ENCODE measurements at places on chromosomes 2 and 18.
A peak's percentile ranks its signal among the peaks of the same experiment; 100 is the strongest.

- peak; percentile 93 for DNase-seq
Measured at GRCh38 chr18:54742659-54743604, 85.3 kb upstream of the RAB27B start.

DNA sequence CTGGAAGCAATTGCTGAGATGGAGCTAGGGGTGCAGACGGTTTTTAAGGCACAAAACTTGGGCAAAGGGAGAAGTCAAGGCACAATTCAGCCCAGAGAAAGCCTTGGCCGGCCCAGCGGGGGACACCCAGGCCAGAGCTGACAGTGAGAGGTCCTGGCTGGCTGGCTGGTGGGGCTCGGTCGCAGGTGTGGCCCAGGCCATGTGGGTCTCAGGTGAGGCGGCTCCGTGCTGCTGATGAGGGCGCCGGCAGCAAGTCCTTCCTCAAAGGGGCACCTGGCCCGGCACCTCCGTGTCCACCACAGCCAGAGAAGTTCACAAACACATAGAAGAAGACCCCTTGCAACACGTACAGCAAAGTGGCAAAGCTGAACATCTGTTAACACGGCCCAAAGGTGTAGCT, 54.2 kb upstream of the LDLRAD4 start:
- no peak for DNase-seq

DNA sequence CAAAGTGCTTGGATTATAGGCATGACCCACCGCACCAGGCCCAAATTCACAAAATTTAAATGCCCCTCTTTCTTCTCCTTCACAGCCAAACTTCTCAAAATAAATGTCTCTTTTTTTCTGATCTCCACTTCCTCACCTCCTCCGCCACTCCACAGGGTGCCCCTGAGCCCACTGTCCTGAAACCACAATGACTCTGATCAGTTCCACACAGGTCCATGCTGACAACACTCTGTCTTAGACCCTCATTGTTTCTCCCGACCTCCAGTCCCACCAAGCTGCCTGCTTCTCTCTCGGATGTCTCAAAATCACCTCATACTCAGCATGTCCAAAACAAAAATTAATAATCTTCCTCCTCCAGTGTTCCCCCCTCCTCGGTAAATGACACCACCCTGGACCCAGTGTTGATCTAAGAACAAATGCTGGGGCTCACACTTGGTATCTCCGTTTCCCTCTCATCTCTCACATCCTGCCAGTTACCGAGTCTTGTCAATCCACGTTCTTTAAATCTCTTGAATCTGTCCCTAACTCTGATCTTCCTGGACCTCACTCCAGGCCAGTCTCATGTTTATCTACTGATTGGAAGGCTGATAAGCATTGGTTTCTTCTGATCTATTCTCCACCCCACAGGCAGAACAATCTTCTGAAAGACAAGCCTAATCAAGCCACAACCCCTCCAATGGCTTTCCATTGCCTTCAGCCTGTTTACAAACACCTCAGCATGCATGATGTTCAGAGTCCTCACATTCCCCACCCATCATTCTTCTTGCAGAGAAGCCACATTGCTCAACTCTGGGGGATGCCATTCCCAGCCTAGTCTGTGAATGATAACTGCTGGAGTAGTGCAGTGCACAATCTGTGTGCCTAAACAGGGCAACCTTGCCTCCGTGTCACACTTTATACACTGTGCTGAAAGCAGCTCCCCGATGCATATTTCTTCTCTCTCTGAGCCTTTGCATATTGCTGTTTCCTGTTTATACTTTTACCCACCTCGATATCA, 12.4 kb upstream of the ANKRD44 start:
- no peak for DNase-seq

GRCh38 chr2:198545411-198545810, 741.0 kb downstream of the PLCL1 start:
- no peak for DNase-seq

DNA sequence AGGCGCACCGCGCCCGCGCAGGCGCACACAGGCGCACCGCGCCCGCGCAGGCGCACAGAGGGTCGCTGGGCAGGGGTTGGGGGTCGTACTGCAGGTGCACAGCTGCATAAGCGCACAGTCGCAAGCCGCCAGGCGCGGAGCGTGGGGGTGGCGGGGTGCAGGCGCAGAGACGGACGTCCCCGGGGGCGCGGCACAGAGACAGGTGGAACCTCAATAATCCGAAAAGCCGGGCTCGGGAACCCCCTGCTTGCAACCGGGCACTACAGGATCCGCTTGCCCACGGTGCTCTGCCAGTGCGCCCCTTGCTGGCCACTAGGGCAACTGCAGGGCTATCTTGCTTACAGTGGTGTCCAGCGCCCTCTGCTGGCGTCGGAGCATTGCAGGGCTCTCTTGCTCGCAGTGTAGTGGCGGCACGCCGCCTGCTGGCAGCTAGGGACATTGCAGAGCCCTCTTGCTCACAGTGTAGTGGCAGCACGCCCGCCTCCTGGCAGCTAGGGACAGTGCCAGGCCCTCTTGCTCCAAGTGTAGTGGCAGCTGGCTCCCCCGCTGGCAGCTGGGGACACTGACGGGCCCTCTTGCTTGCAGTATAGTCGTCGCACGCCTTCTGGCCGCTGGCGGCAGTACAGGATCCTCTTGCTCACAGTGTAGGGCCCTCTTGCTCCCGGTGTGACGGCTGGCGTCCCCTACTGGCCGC, 34.9 kb downstream of the FAM110C start:
- DNase-seq = peak; percentile 56

DNA sequence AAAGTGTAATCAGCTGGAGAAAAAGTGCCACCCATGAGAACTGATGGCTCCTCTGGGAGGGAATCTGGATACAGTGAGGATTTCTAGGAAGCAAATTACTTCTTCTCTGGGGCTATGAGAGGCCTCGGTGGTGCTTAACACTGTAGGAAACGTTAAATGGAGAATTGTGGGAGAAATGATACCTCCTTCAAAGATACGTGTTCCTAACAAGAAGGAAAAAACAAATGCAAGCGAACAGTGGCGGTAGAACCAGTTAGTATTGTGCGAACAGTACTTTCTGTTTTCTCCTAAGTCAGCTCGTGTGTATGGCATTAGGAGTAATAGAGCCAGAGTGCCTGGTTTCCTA, 587 bp upstream of the MTIF2 start:
- no peak for DNase-seq

- DNase-seq = peak; percentile 91
Measured at GRCh38 chr2:201254081-201254730, 6.1 kb upstream of the CASP8 start.

- DNase-seq = no peak
Measured at GRCh38 chr2:23793476-23793875, 133.4 kb downstream of the ATAD2B start.

- no peak for DNase-seq
Measured at GRCh38 chr2:168039881-168040280, 207.5 kb downstream of the STK39 start.

GRCh38 chr2:162199913-162200312, 43.3 kb downstream of the FAP start:
- DNase-seq = no peak

- DNase-seq = no peak
Measured at GRCh38 chr2:238345297-238345968, 25.1 kb downstream of the TRAF3IP1 start.

- no peak for DNase-seq
Measured at GRCh38 chr2:165847001-165847400, 53.0 kb upstream of the GALNT3 start.

GRCh38 chr18:71443706-71444480, 1100.2 kb downstream of the CBLN2 start:
- DNase-seq = no peak

GRCh38 chr2:217943446-217944321, 59.1 kb downstream of the TNS1 start:
- DNase-seq = peak; percentile 31

GRCh38 chr18:36406805-36407204, 109.3 kb downstream of the FHOD3 start:
- DNase-seq = no peak

- no peak for DNase-seq
Measured at GRCh38 chr2:106026271-106027190, 167.6 kb downstream of the UXS1 start.

GRCh38 chr2:33484042-33484621, 7.7 kb downstream of the RASGRP3 start:
- no peak for DNase-seq

DNA sequence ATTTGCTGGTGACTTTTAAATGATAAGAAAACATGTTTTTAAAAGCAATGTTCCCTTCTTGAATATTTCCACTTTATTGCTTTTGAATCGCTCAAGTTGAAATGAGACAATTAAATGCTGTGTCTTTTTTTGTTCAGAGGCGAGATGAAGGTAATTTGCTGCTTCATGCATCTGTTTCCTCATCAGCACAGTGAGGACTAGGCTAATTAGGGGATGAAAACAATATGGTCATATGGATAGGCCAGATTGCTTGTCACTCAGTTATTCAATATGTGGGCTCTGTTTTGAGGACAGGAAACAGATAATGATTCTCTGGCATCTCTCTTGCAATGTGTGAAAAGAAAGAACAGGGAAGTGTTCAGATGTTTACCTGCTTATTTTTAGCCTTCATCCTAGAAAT, 61.0 kb downstream of the ERBB4 start:
- DNase-seq = no peak

- DNase-seq = no peak
Measured at GRCh38 chr2:241994556-241995213, 125.2 kb downstream of the RTP5 start.

DNA sequence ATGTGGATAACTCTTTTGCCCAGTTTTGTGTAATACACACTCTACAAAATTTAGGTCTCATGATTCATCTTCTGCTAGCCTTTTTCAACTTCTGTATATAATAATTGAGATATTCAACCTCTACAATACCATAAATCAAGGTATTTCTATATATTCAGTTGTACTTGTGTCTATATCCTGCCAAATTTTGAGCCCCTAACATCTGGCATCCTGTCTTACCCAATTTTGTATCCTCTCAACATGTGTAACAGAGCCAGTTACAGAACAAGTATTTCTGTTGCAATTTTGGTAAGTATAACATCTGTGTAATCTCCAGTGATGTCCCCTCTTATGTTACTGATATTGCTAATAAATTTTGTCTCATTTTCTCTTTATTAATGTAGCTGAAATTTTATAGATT, 145.8 kb downstream of the TRIB2 start:
- DNase-seq = no peak
